Activated naive CD4-positive, alpha-beta T cell (primary cell): ENCODE measurements at places on chromosomes 5 and 9.

- no peak for DNase-seq
These were observed 9.8 kb upstream of the ESM1 start for GRCh38 chr5:54995168-54995567.

- no peak for DNase-seq
These were observed 31.0 kb upstream of the HMCN2 start for GRCh38 chr9:130234340-130235260.

DNA sequence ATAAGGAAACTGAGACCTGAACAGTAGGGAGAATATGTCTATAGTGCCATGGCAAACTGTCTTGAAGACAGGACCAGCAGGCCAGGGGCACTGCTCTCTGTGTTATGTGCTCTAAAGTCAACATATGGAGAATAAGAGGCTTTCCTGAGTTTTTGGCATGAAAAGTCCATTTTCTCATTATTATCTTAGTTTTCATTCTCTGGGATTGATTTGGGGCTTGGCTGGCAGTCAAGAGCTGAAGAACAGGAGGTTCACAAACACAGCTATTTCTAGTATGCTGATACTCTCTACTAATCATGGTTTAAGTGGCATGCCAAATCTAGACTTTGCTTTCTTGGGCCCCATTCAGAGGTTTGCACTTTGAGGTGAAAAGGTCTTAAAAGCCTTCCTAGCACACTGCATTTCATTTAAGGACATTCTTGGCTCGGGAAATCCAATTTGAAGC lies 404.4 kb downstream of the ZNF608 start:
- no peak for DNase-seq

DNA sequence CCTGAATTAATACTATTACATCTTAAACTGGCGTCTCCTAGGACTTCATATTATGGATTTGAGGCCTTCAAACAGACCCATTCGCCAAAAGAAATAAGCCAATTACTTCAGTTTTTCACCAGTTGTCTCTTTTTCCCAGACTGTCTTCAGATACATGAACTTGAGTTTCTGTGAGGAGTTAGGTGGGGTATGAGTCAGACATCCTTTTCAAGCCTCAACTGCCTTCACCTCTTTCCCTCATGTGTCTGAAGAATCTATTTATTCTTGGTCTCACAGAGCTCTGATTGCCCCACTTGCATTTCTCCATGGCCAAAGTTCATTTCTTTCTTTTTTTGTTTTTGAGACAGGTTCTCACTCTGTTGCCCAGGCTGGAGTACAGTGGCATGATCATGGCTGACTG lies 12.5 kb downstream of the WNT8A start:
- DNase-seq = no peak

- no peak for DNase-seq
These were observed 6.4 kb downstream of the TSPAN17 start for GRCh38 chr5:176653401-176654385.

- no peak for DNase-seq
These were observed 98.9 kb downstream of the CEMIP2 start for GRCh38 chr9:71669284-71669995.

GRCh38 chr5:132138260-132138659 lies 64.7 kb downstream of the CSF2 start:
- DNase-seq = no peak

- no peak for DNase-seq
These were observed 13.5 kb downstream of the SLC25A48 start for GRCh38 chr5:135847976-135848375.

DNA sequence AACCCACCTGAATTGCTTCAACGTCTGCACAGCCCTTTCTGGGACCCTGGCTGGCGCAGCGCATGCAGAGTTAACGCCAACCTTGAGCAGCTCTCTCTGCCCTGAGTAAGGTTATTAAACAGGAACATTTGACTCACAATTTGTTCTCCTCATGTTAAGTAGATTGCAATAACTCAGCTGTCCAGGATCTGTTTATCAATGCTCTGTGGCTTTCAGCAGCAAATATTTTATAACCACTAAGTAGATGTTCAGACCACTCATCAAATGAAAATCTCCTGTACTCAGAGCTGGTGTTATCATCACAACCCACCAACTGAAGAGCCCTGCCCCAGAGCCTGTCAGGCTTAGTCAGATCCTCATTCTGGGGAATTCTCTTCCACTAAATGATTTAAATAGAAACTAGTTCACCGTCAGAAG lies 403.0 kb downstream of the ZNF608 start:
- DNase-seq = no peak

GRCh38 chr9:121498487-121499176 lies 1.0 kb downstream of the GGTA1 start:
- DNase-seq = no peak

- DNase-seq = no peak
These were observed 24.2 kb downstream of the TRIO start for GRCh38 chr5:14167211-14167845.

GRCh38 chr9:137067860-137068538 lies 2.4 kb downstream of the SAPCD2 start:
- peak; percentile 77 for DNase-seq

GRCh38 chr9:97447001-97447400 lies 35.1 kb downstream of the TDRD7 start:
- no peak for DNase-seq

GRCh38 chr5:142922223-142922952 lies 152.2 kb downstream of the ARHGAP26 start:
- no peak for DNase-seq

DNA sequence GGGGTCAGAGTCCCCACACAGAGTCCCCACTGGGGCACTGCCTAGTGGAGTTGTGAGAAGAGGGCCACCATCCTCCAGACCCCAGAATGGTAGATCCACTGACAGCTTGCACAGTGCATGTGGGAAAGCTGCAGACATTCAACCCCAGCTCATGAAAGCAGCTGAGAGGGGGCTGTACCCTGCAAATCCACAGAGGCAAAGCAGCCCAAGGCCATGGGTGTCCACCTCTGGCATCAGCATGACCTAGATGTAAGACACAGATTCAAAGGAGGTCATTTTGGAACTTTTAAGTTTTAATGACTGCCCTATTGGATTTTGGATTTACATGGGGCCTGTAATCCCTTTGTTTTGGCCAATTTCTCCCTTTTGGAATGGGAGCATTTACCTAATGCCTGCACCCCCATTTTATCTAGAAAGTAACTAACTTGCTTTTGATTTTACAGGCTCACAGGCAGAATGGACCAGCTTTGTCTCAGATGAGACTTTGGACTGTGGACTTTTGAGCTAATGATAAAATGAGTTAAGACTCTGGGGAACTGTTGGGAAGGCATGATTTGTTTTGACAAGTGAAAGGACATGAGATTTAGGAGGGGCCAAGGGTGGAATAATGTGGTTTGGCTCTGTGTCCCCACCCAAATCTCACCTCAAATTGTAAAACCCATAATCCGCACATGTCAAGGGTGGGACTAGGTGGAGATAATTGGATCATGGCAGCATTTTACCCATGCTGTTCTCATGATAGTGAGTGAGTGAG lies 56.3 kb upstream of the ITGA1 start:
- no peak for DNase-seq

DNA sequence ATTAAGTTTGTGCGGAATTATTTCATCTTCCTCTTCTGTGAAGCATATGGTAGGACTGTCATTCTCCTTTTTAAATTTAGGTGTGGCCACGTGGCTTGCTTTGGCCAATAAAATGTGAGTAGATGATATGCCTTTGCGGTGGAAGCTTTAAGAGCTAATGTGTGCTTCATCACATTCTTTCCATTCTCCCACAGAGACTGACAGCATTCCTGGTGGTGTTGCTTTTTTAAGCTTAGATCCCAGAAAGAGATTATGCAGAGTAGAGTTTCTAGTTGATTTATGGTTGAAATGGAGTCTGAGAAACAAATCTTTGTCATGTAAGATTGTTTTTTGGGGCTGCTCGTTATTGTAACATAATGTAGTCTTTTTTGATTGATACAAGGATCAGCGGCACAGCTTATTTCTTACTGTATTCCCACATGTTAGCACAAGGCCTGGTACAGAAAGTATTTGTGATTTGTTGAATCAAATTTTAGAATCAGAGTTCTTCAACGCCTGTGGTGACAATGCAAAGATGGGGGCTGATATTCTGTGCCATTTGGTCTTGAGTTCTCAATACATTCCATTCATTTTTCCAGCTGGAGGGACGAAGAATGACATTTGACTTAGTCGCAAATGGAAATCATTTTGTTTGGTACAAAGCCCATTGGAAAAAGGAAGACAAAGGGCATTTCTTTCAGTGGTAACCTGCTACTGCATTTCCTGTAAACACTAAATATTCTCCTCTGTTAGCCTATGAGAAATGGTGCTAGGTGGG lies 209.9 kb upstream of the VLDLR start:
- DNase-seq = no peak

GRCh38 chr5:59684388-59685190 lies 208.9 kb downstream of the PDE4D start:
- no peak for DNase-seq

DNA sequence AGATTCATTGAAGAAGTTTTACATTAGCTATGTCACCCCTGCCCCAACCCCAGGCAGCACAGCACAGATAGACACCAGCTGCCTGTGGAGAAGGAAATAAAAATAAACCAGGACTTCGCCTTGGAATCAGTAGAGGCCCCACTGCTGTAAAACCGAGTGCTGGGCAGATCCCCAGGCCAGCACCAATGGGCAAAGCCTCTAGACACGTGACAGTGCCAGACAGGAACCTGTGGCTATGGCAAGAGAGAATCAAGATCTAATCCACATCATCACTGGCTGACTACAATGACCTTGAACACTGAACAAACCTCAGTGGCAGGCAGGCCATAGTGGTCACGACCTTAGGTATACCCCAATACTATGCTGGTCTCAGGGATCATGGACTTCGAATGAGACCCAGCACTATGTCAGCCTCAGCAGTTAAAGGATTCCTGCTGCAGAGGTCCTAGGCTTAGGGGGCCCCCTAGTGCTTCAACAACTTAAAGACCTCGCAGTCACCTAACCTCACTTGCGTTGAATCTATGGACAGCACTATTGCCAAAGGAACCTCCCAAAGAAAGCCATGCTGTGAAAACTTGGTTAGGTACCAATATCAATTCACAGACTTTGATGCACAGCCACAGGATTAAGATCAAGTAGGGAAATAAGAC lies 2118.6 kb upstream of the C9orf72 start:
- no peak for DNase-seq

GRCh38 chr5:135971701-135972100 lies 16.9 kb upstream of the LECT2 start:
- no peak for DNase-seq

DNA sequence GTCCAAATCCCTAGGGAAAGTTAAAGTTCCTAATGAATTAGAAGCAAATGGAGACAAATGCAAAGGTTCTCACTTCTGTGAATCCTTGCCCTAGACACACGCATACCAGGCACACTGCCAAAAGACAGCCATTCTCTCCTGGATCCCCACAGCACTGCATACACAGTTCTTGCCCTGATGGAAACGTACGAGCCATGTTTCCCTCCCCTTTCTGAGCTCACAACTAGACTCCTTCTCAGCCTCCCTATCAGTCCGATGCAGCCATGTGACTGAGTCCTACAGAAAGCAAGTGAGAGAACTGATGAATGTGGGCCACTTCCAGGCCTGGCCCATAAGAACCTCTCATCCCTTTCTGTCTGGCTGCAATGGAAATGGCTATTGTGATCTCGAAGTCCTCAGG lies 92.0 kb downstream of the ZNF608 start:
- DNase-seq = no peak

GRCh38 chr5:28374492-28374967 lies 1336.1 kb upstream of the CDH9 start:
- no peak for DNase-seq

DNA sequence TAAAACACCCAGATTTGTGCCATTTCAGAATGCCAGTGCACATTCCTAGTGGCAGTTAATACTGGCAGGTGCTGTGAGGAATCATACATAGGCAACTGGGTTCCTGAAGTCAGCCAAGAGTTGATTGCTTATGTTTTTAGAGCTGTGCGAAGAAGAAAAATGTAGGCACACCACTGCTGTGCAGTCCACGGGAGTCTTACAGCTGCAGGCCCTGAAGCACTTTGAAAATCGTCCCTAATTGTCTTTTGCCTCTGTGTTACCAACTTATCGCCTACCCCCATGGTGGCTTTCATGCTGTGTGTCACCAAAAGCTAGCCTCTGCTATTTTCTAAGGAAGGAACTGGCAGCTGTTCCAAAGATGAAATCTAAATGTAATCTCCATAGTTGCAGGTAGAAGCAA lies 263.9 kb downstream of the ARRDC3 start:
- DNase-seq = no peak

- DNase-seq = no peak
These were observed 607.6 kb downstream of the PTPRD start for GRCh38 chr9:10005206-10005605.

DNA sequence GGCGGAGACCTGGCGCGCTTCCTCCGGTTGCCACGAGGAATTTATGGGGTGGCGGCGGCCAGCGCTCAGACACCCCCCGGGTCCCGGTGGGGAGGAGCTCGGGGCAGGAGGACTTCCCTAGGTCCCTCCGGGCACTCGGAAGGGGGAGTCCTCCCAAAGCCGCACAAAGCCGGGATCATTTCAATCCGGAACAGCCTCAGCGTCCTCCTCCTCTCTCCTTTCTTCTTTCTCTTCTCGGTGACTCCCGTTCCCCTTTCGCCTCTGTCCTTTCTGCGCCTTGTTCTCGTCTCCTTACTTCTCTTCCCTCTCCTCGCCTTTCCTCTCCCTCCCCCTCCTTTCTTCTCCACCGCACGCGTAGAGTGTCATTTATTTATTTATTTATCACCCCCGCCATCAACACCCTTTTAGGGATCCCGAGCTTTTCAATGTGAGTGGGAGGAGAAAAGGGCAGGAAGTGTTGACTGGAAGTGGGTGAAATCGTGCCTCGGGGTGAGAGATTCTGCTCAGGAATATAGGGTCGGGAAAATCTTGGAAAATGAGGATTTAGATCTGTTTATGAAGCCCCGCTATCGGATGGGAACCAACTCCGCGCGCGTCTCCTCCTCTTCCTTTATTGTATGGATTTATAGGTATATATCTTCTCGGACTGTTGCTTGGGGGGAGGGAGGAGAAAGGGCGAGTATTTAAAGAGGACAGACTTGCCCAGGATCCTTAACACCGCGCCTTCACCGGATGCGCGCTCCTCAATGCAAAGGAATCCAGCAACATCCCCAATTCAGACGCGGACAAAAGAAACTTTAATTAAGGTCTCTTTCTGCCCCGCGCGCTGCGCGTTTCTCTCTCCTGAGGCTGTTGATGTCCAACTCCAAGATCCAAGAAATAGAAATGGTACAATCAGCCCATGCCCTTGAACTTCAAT lies 2.0 kb upstream of the ZNF462 start:
- DNase-seq = no peak

DNA sequence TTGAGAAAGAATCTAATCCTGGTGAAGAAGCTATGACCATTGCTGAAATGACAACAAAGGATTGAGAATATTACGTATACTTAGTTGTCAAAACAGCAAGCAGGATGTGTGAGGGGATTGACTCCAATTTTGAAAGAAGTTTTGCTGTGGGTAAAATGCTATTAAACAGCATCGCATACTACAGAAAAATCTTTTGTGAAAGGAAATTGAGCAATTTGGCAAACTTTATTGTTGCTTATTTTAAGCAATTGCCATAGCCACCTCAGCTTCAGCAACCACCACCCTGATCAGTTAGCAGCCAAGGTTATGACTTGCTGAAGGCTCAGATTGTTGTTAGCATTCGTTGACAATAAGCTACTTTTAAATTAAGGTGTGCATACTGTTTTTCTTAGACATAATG lies 22.5 kb upstream of the ARL14EPL start:
- no peak for DNase-seq

GRCh38 chr5:157965040-157965678 lies 106.2 kb upstream of the CLINT1 start:
- DNase-seq = no peak
